ENCODE measurements at places on chromosomes 5 and 9.
A peak's percentile ranks its signal among the peaks of the same experiment; 100 is the strongest.

DNA sequence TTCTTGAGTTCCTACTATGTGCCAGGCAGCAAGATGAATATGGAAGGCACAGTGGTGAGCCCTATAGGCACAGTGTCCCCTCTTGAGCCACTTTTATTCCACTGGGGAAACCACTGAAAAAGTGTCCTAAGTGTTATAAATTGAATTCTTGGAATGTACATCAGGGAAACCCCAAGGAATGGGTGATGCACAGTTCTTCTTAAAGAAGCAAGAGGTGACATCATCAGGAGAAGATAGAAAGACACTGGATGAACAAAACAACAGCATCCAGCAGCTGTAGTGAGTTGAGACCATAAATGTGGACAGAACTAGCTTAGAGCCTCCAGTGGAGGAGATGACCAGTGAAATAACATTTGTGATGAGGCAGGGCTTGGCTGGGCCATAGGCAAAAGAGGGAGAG lies 199.2 kb upstream of the ANKRD55 start:
- no peak for DNase-seq

DNA sequence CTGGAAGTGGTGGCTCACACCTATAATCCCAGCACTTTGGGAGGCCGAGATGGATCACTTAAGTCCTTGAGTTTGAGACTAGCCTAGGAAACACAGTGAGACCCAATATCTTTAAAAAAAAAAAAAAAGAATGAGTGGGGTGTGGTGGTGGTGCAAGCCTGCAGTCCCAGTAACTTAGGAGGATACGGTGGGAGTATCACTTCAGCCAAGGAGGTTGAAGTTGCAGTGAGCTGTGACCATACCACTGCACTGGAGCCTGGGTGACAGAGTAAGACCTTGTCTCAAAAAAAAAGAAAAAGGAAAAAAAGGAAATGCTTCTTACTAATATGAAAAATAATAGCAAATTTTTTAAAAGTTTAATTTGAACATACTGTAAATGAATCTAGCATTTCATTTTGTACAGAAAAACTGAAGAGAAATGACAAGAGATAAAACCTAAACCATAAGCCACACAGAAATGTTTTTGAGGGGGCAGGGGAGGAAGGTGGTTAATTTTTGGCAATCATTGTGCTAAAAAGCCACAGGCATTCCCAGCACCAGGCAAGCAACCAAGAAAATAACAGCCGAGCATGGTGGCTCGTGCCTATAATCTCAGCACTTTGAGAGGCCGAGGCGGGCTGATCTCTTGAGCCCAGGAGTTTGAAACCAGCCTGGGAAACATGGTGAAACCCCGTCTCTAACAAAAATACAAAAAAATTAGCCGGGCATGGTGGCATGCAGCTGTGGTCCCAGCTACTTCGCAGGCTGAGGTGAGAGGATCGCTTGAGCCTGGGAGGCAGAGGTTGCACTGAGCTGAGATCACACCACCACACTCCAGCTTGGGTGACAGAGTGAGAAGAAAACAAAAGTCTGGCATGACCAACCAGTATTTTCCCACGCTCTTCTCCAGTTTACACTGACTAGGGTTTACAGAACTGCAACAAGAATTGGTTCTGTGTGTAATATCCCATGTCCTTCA lies 114.5 kb upstream of the NR5A1 start:
- no peak for DNase-seq

- no peak for DNase-seq
Measured at GRCh38 chr9:38687389-38687842, 32.5 kb downstream of the FAM240B start.

GRCh38 chr5:151772029-151772845 lies 483 bp downstream of the G3BP1 start:
- DNase-seq, result no peak

GRCh38 chr9:125971050-125971449 lies 223.9 kb downstream of the PBX3 start:
- no peak for DNase-seq

DNA sequence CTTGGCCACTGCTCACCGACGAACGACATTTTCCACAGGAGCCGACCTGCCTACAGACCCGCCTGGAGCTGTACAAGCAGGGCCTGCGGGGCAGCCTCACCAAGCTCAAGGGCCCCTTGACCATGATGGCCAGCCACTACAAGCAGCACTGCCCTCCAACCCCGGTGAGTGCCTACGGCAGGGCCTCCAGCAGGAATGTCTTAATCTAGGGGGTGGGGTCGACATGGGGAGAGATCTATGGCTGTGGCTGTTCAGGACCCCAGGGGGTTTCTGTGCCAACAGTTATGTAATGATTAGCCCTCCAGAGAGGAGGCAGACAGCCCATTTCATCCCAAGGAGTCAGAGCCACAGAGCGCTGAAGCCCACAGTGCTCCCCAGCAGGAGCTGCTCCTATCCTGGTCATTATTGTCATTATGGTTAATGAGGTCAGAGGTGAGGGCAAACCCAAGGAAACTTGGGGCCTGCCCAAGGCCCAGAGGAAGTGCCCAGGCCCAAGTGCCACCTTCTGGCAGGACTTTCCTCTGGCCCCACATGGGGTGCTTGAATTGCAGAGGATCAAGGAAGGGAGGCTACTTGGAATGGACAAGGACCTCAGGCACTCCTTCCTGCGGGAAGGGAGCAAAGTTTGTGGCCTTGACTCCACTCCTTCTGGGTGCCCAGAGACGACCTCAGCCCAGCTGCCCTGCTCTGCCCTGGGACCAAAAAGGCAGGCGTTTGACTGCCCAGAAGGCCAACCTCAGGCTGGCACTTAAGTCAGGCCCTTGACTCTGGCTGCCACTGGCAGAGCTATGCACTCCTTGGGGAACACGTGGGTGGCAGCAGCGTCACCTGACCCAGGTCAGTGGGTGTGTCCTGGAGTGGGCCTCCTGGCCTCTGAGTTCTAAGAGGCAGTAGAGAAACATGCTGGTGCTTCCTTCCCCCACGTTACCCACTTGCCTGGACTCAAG lies 1.5 kb downstream of the CSF2 start:
- no peak for DNase-seq

- DNase-seq, result no peak
Measured at GRCh38 chr9:84659313-84659712, 10.2 kb upstream of the NTRK2 start.

DNA sequence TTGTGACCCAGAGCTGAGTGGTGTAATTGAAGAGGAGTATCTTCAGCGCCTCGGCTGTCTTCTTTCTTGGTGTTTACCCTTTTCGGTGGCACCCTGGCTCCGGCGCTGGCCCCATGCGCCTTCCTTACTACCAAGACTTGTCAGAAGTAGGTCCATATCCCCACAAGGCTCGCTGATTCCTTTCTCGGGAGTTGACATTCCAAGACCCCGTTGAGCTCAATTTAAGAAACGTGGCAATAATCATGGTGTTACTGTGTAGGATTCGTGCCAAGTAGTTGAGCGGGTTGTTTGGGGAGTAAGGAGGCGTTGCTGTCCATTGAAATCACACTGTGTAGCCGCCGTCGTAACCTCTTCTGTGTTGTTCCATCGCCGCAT lies 795 bp downstream of the NDUFAF2 start:
- peak; percentile 19 for DNase-seq

DNA sequence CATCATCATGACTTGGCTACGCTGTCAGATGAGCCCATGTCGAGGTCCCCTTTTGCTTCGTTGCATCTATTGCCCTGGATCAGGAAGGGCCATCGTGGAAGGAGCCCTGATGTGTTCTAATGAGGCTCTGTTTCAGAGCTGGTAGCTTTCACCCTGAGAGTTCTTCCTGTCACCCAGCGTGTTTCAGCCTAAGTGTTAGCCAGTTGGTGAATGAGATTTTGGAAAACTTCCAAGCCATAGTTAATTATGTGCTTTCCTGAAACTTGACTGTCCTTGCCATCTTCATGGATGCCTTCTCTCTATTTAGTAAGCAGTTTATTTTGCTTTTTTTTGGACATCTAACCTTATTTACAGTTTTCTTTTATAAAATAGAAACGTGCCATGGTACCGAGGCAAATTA lies 1695.4 kb upstream of the WWC1 start:
- no peak for DNase-seq

DNA sequence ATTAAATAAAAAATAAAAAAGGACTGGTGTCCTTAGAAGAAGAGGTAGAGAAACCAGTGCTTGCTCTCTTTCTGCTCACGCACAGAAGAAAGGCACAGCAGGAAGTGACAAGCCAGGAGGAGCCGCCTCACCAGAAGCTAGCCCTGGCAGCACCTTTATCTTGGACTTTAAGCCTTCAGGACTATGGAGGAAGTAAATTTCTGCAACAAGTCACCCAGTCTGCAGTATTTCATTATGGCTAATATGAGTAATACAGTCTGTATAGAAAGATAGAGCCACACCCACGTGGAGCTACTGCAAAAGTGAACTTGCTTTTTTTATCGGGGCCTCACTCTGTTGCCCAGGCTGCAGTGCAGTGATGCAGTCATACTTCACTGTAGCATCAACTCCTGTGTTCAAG lies 68.4 kb downstream of the PDZD2 start:
- DNase-seq, result no peak

DNA sequence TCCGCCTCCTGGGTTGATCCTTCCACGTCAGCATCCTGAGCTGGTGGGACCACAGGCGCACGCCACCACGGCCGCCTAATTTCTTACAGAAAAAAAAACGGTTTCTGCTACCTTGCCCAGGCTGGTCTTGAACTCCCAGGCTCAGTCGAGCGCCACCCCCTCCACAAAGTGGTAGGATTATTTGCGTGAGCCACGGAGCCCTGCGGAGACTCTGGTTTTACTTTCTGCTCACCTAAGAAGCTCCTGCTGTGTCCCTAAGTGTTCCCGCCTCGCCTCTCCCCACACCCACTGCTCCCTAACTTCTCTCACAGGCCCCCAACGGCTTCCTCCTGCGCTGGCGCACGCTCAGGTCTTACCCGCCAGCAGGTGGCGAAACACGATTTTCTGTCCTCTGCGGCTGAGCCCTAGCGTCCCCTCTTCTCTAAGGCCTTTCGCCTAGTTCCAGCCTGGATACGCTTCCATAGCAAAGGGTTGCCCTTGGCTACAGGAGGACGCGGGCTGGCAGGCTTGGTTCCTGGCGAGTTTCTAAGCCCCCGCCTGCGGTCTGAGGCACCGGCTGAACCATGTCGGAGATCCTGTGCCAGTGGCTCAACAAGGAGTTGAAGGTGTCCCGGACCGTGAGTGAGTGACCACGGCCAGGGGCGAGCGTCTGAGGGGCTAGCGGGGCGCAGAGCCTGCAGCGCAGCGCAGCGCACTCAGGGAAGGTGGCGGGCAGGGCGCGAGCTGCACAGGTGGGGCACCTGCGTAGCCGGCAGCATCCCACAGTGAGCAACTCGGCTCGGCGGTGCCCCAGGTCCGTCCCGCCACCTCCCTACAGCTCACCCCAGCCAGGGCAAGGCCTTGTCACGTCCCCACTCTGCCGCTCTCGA lies at the start of gene SPEF2:
SPEF2 (plus strand) TSS at position 429 of the 869 bp plus-strand sequence; CDS start at position 564, 135 bp downstream.
- peak; percentile 83 for DNase-seq

- no peak for DNase-seq
Measured at GRCh38 chr9:83721509-83721908, 13.8 kb upstream of the UBQLN1 start.

DNA sequence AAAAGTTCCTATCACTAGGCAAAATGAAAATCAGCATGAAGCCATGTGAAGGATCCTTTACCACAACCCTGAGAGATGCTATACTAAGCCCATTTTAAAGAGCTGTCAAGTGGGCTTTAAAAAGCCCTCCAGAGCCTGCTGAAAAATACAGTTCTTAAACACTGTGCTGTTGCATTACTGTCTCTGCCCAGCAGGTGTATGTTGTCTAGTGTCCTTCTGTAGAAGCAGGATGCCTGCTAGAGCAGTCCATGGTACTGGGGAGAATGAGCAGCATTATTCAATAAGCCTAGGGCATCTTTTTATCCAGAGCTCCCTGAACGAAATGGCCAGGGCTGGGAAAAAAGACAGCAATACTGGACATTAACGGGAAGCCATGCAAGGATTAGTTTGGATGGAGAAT lies 126.2 kb upstream of the PLCXD3 start:
- DNase-seq, result peak; percentile 37

- no peak for DNase-seq
Measured at GRCh38 chr5:80592761-80593160, 22.7 kb upstream of the ANKRD34B start.

DNA sequence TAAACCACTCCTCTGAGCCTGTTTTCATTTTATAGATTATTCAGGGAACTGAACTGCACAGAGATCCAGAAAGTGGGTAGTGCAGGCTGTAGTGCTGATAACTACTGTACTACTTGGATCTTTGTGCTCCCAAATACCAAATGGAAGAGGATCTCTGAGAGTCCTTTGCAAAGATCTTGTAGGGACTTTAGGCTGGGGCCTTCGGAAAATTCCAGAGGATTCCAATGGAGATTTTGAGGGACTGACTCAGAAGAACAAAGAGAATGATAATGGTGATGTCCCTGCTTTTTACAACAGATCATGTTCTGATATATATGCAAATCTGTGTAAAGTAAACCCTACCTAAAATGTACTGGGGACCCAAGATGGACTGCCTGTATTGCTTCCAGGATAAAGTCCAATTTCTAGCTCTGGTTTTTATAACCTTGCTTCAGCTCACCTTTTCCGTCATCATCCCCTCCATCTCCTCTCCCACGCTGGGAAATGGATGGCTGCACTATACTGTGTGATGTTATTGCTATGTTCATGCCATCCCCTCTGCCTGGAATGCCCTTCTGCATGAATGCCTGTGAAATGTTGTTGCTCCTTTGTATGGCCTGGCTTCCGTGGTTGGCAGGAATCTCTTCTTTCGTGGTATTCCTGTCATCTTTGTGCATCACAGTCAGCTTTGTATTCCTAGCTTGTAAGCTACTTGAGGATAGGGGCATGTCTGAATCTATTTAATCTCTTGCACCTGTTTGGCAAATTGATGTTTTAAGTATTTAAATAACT lies 9.7 kb upstream of the PSMD5 start:
- DNase-seq, result no peak

DNA sequence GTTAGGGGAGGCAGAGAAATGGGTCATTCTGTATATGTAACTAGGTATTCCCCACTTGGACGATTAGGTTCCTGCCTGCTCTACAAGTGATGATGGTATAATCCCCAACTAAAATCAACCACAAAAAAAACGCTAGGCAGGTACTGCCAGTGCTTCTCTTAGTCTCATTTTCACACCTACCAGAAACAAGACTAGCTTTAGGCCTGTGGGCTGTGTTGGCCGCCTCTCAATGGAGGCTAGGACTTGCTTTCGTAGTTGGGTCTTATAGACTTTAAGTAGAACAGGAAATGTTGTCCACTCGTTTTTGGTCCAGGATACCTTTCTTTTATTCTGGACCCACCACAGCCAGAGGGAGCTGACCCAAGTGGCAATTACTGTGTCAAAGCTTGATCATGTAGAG lies 111.8 kb downstream of the UNC13B start:
- no peak for DNase-seq

GRCh38 chr5:169732841-169733240 lies 95.8 kb downstream of the DOCK2 start:
- DNase-seq, result no peak

DNA sequence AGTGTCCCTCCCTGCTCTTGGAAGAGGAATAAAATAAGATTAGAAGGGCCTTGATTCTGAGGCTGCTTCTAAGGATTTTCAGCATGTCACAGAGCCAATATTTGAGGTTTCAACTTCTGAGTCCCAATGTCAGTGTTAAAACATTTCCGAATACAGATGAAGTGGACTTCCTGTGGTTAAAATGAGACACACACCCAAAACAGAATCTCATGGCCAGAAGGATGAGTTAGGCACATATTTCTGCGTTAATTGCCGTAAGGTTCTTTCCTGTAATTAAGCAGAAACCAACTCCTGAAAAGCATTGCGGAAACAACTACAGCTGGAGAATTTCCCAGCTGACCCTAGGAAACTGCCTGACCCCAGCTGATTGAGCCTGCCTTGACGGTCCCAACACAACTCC lies 10.4 kb upstream of the ZNF354B start:
- DNase-seq, result no peak

- no peak for DNase-seq
Measured at GRCh38 chr9:91040371-91041215, 239.0 kb downstream of the SYK start.

GRCh38 chr5:146233441-146233840 lies 30.0 kb downstream of the RBM27 start:
- no peak for DNase-seq
